ENCODE measurements at places on chromosomes 4 and X. TPM values are rescaled to one million over a fixed set of nuclear protein-coding genes. Genes with fewer than 3 reads are reported as not detected.
A peak's percentile ranks its signal among the peaks of the same experiment; 100 is the strongest.

The ADAM29 gene
- total RNA-seq, result not detected

The CDK16 gene
- 82.1 TPM for total RNA-seq

The NDP gene
- total RNA-seq, result not detected

The CYTL1 gene
- not detected for total RNA-seq

The PARM1 gene
- total RNA-seq, result 0.44 TPM

The MAML3 gene
- total RNA-seq, result 15.2 TPM

The CABS1 gene
- total RNA-seq, result not detected

The FTSJ1 gene
- total RNA-seq, result 35.7 TPM

The PRDM8 gene
- 0.88 TPM for total RNA-seq

The CHM gene
- 15.8 TPM for total RNA-seq

The IL1RAPL1 gene
- total RNA-seq, result 0.26 TPM

The DMRTC1 gene
- not detected for total RNA-seq

The SPP1 gene
- 249 TPM for total RNA-seq

The YIPF7 gene
- not detected for total RNA-seq

- H3K27ac ChIP-seq, result no peak overlapping the region
- no peaks in the 10 kb centered on the region for H3K4me1 ChIP-seq
- H3K36me3 ChIP-seq, result no peaks in the 10 kb centered on the region
- no peak overlapping the region for H3K4me3 ChIP-seq
- H3K27me3 ChIP-seq, result no peaks in the 10 kb centered on the region
Observed at GRCh38 chr4:181770971-181771370, 472.2 kb upstream of the TENM3 start.

DNA sequence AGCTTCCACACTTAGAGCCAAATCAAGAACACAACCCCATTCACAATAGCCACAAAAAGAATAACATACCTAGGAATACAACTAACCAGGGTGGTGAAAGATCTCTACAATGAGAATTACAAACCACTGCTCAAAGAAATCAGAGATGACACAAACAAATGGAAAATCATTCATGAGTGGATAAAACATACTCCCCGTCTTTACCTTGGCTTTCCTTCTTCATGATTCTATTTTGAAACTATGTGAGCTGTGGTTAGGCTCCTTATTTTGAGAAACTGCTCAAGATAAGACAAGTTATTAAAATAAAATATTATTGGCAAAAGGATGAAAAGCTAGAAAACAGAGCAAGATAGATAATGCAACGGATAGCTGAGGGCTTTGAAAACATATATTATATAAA, 598.1 kb upstream of the FAT1 start:
- H3K4me3 ChIP-seq, result no peak overlapping the region
- H3K4me1 ChIP-seq, result no peaks in the 10 kb centered on the region
- H3K27me3 ChIP-seq, result no peaks in the 10 kb centered on the region
- no peaks in the 10 kb centered on the region for H3K36me3 ChIP-seq

DNA sequence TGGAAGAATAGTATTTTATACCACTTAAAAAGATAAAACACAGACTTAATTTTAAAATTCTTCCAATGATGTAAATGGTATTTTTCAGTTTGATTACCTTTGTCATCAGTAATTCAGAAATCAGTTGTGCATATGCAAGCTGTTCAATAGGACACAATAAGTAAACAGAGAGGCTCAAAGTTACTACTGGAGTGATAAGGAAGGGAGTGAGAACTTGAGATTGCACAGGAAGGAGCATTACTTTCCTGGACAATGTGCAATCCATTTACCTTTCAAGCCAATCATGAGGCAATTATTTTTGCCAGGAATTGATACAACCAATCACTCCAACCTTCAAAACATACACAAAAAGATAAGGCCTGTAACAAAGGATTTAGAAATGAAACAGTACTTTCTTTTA, 1024.3 kb downstream of the RAPGEF2 start:
- H3K27ac ChIP-seq, result no peak overlapping the region
- no peaks in the 10 kb centered on the region for H3K36me3 ChIP-seq
- H3K27me3 ChIP-seq, result no peaks in the 10 kb centered on the region
- 0 out of 2 replicates have a peak, but pooled peaks cover 5% of the 10 kb centered on the region for H3K4me1 ChIP-seq

GRCh38 chr4:109648266-109648996, 54.8 kb downstream of the CASP6 start:
- no peaks in the 10 kb centered on the region for H3K36me3 ChIP-seq
- no peak overlapping the region for H3K27ac ChIP-seq
- no peaks in the 10 kb centered on the region for H3K4me1 ChIP-seq
- DNase-seq, result no peak

DNA sequence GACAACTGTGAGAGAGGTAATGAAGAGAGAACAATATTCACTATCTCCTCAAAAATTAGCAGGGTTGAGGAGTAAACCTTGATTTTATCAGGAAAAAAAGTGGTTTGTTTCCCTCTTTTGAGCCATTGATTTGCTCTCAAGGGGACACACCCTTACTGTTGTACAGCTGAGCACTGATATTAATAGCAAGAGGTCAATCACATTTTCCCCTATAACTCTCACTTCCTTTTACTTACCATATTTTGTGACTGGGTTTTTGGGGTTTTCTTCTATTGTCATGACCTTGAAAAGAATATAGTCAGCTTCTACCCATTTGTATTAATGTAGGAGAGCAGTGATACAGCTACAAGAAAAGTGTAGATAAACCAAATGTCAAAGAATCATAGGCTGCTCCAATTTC, 70.2 kb upstream of the LONRF3 start:
- no peak overlapping the region for H3K27ac ChIP-seq
- H3K27me3 ChIP-seq, result no peaks in the 10 kb centered on the region
- no peaks in the 10 kb centered on the region for H3K36me3 ChIP-seq
- H3K4me3 ChIP-seq, result no peak overlapping the region

GRCh38 chrX:84046403-84046984, 141.5 kb downstream of the RPS6KA6 start:
- no peak overlapping the region for H3K4me3 ChIP-seq
- DNase-seq, result no peak
- no peak overlapping the region for H3K27ac ChIP-seq
- no peaks in the 10 kb centered on the region for H3K27me3 ChIP-seq
- H3K4me1 ChIP-seq, result no peaks in the 10 kb centered on the region

DNA sequence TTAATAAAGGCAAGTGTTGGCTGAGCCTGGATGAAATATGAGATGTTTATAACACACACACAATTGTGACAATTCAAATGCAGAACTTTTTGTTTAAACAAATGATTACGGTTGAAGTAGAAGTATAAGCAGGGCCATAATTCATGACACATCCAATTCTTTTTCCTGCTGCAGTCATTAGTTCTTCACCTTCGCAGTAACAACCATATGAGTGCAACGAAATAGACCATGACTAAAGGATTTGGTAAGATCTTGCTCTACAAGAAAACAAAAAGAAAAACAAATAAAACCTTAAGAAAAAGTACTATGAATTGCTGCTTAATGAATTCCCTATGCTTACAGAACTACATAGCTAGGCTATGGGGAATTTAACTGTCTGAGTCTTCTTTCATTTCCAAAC, 13.9 kb upstream of the BMPR1B start:
- no peaks in the 10 kb centered on the region for H3K27me3 ChIP-seq
- no peak overlapping the region for H3K27ac ChIP-seq
- DNase-seq, result no peak
- H3K4me1 ChIP-seq, result no peaks in the 10 kb centered on the region
- no peak overlapping the region for H3K4me3 ChIP-seq

DNA sequence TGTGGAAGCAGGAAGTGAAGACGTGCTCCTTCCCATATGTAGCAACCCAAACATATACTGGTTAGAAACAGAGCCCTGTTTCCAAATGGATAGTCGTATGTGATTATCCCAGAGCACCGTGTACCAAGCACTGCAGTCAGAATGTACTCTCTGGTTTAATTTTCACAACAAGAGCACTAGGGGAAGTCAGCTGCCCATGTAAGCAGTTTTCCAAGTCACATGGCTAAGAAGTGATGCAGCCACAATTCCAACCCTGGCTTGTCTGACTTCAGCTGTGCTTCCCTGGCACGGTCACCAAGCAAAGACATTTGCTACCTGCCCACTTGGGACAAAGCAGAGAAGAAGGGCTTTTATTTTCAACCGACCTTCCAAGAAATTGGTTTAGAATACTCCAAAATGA, 28.2 kb upstream of the CEP135 start:
- no peak overlapping the region for H3K4me3 ChIP-seq
- no peaks in the 10 kb centered on the region for H3K36me3 ChIP-seq
- no peaks in the 10 kb centered on the region for H3K27me3 ChIP-seq

GRCh38 chrX:103629318-103630170, 769 bp downstream of the TCEAL1 start:
- DNase-seq, result peak; percentile 56
- peak overlapping the region; percentile 78 for H3K27ac ChIP-seq
- peak overlapping the region; percentile 91 for H3K4me3 ChIP-seq
- H3K36me3 ChIP-seq, result no peaks in the 10 kb centered on the region
- H3K4me1 ChIP-seq, result peaks cover 14% of the 10 kb centered on the region

DNA sequence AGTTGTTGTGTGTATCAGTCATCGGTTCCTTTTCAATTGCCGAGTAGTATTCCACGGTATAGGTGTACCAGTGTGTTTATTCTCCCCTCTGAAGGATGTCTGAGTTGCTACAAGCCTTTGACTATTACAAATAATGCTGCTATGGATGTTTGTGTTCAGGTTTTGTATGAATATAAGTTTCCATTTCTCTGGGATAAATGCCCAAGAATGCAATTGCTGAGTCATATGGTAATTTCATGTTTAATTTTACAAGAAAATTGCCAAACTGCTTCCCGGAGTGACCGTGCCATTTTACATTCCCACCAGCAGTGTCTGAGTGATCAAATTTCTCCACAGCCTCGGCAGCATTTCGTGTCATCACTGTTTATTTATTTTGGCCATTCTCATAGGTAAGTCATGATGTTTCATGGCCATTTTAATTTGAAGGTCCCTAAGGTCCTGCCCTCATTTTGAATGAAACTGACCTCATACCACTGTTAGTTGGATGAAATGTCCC, 73.9 kb downstream of the IRF2 start:
- H3K4me3 ChIP-seq, result no peak overlapping the region
- H3K27ac ChIP-seq, result peak overlapping the region; percentile 83
- DNase-seq, result peak; percentile 42
- peaks cover 14% of the 10 kb centered on the region for H3K4me1 ChIP-seq
- no peaks in the 10 kb centered on the region for H3K36me3 ChIP-seq

DNA sequence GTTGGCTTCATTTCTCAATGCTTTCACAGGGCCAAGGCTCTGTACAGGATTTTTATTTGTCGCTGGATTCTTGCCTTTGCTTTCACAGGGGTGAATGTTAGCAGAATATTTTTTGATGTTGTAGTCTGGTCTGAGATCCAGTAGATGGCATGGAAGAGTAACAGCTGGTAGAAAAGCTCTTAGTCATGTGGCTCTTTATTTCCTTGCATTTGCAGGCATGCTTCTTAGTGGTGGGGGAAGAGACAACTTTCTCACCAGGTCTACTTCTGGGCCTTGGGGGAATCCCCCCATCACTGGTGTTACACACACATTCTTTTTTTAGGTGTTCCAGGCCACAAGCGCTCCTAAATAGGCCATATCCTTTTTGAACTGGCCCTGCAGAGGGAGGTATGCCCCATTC, 58.2 kb upstream of the DKK2 start:
- H3K4me1 ChIP-seq, result no peaks in the 10 kb centered on the region
- H3K4me3 ChIP-seq, result no peak overlapping the region
- DNase-seq, result no peak
- H3K27me3 ChIP-seq, result no peaks in the 10 kb centered on the region
- H3K36me3 ChIP-seq, result no peaks in the 10 kb centered on the region
- no peak overlapping the region for H3K27ac ChIP-seq

GRCh38 chr4:52423967-52424366, 235.1 kb downstream of the USP46 start:
- no peak overlapping the region for H3K27ac ChIP-seq
- no peaks in the 10 kb centered on the region for H3K27me3 ChIP-seq
- H3K36me3 ChIP-seq, result no peaks in the 10 kb centered on the region
- H3K4me3 ChIP-seq, result no peak overlapping the region

- peak; percentile 47 for DNase-seq
- H3K4me3 ChIP-seq, result no peak overlapping the region
- peaks cover 17% of the 10 kb centered on the region for H3K4me1 ChIP-seq
- no peak overlapping the region for H3K27ac ChIP-seq
- H3K27me3 ChIP-seq, result no peaks in the 10 kb centered on the region
- no peaks in the 10 kb centered on the region for H3K36me3 ChIP-seq
Observed at GRCh38 chrX:107659768-107660167, 31.5 kb downstream of the PRPS1 start.

GRCh38 chr4:52249581-52249980, 198.5 kb downstream of the SPATA18 start:
- DNase-seq, result no peak
- no peaks in the 10 kb centered on the region for H3K27me3 ChIP-seq
- H3K4me3 ChIP-seq, result no peak overlapping the region
- H3K4me1 ChIP-seq, result no peaks in the 10 kb centered on the region
- H3K27ac ChIP-seq, result no peak overlapping the region

DNA sequence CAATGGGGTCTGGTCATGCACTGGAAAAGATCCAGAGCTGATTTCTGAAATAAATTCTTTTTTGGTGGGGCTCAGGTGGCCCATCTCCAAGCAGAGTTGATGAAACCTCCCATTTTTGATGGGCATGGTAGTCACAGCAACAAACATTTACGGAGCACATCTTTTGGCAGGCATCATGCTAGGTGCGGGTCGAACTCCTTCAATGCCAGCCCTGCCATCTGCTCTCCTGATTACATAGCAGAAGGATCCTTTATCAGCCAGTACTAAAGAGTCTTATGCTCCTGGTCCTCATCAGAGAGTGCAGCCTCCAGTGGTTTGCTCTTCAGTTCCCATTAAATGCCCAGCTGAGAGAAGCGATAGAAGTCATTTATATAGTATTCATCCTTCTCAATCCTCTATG, 121.7 kb downstream of the GRXCR1 start:
- H3K27me3 ChIP-seq, result no peaks in the 10 kb centered on the region
- H3K36me3 ChIP-seq, result no peaks in the 10 kb centered on the region
- no peak overlapping the region for H3K27ac ChIP-seq
- H3K4me3 ChIP-seq, result no peak overlapping the region
- no peaks in the 10 kb centered on the region for H3K4me1 ChIP-seq

- H3K27me3 ChIP-seq, result no peaks in the 10 kb centered on the region
- H3K36me3 ChIP-seq, result peaks cover 1% of the 10 kb centered on the region
- peaks cover 46% of the 10 kb centered on the region for H3K4me1 ChIP-seq
- DNase-seq, result peak; percentile 62
Observed at GRCh38 chrX:56505866-56506265, 57.6 kb upstream of the UBQLN2 start.

DNA sequence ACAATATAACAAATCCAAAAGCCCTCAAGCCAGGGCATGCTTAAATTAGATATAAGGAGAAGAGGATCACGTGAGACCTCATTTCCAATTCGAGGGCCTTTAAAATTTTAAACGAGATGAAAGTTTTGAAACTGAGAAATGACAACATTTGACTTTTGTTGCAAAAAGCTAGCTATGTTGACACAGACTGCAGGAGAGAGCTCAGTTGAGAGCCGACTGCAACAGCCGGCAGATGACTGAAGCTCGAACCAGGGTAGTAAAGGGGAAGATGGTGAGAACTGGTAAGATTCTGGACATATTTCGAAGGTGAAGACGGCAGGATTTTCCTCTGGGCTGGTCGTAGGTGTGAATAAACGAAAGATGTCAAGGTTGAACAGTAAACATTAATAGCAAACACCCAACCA, 773 bp downstream of the PRMT9 start:
- peaks cover 8% of the 10 kb centered on the region for H3K4me1 ChIP-seq
- no peaks in the 10 kb centered on the region for H3K36me3 ChIP-seq
- DNase-seq, result no peak
- no peaks in the 10 kb centered on the region for H3K27me3 ChIP-seq
- H3K27ac ChIP-seq, result peak overlapping the region; percentile 59

- H3K4me1 ChIP-seq, result no peaks in the 10 kb centered on the region
- no peaks in the 10 kb centered on the region for H3K27me3 ChIP-seq
- DNase-seq, result no peak
- H3K27ac ChIP-seq, result no peak overlapping the region
Observed at GRCh38 chr4:162151850-162152249, 11.9 kb downstream of the FSTL5 start.

Data from PC-9 (cell line).